ENCODE measurements at places on chromosomes 1 and 21. TPM values are rescaled to one million over a fixed set of nuclear protein-coding genes. Genes with fewer than 3 reads are reported as not detected.

DNA sequence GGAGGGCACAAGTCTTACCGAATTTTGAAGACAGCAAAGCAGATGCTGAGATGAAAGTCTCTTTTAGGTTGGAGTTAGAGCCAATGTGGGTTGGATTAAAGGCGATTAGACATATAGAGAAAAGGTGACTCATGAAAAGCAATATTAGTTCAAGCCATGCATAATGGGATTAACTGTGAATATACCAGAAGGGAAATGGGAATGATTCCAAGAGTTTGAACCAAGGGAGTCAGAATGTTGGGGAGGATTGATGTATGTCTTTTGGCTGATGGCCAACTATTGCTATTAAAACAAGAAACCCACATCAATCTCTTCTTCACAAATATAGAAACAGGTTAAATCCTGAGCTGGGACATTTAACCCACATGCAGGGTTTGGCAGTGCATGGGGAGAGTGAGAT lies 1.2 kb downstream of the HMGCS2 start:
- no peaks in the 10 kb centered on the region for H3K27me3 ChIP-seq
- peaks cover 2% of the 10 kb centered on the region for H3K36me3 ChIP-seq
- peak overlapping the region; percentile 28 for H3K27ac ChIP-seq
- no peak for DNase-seq

- DNase-seq = no peak
- no peak overlapping the region for H3K4me3 ChIP-seq
- H3K4me1 ChIP-seq = no peaks in the 10 kb centered on the region
Observed at GRCh38 chr1:51799372-51799771, 79.2 kb downstream of the NRDC start.

GRCh38 chr1:22074803-22075202 lies 22.3 kb downstream of the CDC42 start:
- H3K4me3 ChIP-seq = no peak overlapping the region
- peaks cover 52% of the 10 kb centered on the region for H3K4me1 ChIP-seq
- DNase-seq = no peak
- peak overlapping the region; percentile 91 for H3K27ac ChIP-seq
- peaks cover 23% of the 10 kb centered on the region for H3K36me3 ChIP-seq

GRCh38 chr1:229879746-229880145 lies 187.3 kb upstream of the GALNT2 start:
- DNase-seq = peak; percentile 14
- peaks cover 58% of the 10 kb centered on the region for H3K27me3 ChIP-seq
- H3K4me1 ChIP-seq = no peaks in the 10 kb centered on the region

DNA sequence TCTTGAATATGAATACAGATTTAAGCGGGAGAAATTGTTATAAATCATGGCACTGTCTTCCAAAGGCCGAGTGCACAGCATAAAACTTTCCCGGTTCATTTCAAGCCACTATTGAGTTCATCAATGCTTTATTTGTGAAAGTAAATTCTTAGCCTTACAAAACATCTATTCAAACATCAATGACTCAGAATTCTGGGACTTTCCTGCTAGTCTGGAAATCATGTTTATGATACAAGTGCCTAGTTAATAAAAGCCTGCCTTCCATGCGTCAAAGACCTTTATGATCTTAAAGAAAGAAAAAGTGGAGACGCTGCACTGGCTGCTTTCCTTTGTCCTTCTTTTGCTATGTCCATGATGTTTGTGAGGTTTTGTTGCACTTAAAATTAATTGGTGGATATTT lies 137.7 kb downstream of the SETD4 start:
- H3K36me3 ChIP-seq = no peaks in the 10 kb centered on the region
- no peak for DNase-seq
- peaks cover 23% of the 10 kb centered on the region for H3K27me3 ChIP-seq
- H3K4me3 ChIP-seq = no peak overlapping the region
- peaks cover 4% of the 10 kb centered on the region for H3K4me1 ChIP-seq
- no peak overlapping the region for H3K27ac ChIP-seq

DNA sequence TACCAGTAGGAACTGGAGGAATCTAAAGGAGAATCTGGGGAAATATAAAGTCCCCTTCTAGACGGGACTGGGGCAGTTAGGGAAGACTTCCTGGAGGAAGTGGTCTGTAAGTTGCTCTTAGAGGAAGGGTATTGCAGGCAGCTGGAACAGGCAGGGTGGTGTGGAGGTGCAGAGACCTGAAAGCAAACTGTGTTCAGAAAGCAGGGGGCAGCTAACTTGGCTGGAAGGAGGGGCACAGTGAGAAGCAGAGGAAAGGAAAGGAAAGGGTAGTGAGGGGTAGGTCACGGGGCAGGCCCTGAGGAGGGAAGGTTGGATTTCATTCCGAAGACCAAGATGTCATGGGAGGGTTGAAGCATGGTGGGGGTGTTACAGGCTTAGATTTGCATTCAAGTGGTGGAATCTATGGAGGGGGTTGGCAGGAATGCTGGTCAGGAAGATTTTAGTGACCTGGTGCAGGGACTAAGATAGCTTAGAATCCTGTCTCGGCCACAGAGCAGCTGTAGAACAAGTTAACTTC lies 240.7 kb downstream of the FOXD2 start:
- DNase-seq = no peak
- peaks cover 21% of the 10 kb centered on the region for H3K27me3 ChIP-seq
- peaks cover 47% of the 10 kb centered on the region for H3K4me1 ChIP-seq
- H3K4me3 ChIP-seq = no peak overlapping the region
- no peaks in the 10 kb centered on the region for H3K36me3 ChIP-seq
- H3K27ac ChIP-seq = peak overlapping the region; percentile 31

GRCh38 chr1:31926853-31927660 lies 11.1 kb downstream of the PTP4A2 start:
- no peaks in the 10 kb centered on the region for H3K36me3 ChIP-seq
- H3K4me3 ChIP-seq = no peak overlapping the region
- H3K27me3 ChIP-seq = no peaks in the 10 kb centered on the region
- DNase-seq = no peak
- peak overlapping the region; percentile 55 for H3K27ac ChIP-seq

DNA sequence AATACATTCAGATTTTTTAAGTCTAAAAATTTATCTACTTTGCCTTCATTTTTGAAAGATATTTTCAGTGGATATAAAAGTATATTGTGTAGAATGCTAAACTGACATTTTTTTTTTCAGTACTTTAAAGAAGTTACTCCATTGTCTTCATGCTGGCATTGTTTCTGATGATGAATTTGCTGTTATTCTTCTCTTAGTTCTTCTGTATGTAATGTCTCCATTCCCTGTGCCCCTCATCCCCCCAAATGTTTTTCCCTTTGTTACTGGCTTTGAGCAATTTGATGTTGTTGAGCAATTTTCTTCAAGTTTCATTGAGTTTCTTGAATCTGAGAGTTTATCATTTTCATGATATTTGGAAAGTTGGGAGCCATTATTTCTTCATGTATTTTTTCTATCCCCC lies 20.8 kb upstream of the VANGL1 start:
- H3K27ac ChIP-seq = no peak overlapping the region
- peaks cover 8% of the 10 kb centered on the region for H3K36me3 ChIP-seq
- no peak for DNase-seq
- H3K4me3 ChIP-seq = no peak overlapping the region
- peaks cover 1% of the 10 kb centered on the region for H3K27me3 ChIP-seq

DNA sequence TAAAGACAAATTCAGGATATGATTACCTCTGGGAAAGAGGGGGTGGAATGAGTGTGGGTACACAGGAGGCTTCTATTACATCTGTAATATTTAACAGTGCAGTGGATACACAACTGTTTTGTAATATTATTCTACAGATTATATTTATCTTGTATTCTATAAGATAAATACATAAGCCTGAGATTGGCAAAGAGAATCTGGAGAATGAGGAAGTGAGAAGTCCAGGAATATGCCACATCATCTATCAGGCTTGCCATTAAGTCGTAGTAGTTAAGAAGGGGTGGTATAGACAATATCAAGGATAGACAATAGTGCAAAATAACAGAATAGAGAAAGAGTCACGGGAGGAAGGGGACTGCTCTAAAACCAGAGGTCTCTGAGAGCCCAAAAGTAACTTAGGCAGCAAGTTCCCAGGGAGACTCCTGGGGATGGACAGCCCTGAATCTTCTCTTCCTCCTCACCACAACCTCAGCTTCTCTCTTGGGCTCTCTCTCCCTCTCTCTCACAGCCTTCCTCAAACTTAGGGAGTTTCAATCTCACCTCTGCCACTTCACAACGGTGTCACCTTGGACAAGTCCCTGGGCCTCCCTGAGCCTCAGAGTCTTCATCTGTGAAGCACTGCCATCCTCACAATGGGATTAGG lies 14.0 kb upstream of the PTAFR start:
- no peak overlapping the region for H3K4me3 ChIP-seq
- H3K27me3 ChIP-seq = no peaks in the 10 kb centered on the region
- DNase-seq = no peak
- no peaks in the 10 kb centered on the region for H3K36me3 ChIP-seq
- peaks cover 2% of the 10 kb centered on the region for H3K4me1 ChIP-seq

DNA sequence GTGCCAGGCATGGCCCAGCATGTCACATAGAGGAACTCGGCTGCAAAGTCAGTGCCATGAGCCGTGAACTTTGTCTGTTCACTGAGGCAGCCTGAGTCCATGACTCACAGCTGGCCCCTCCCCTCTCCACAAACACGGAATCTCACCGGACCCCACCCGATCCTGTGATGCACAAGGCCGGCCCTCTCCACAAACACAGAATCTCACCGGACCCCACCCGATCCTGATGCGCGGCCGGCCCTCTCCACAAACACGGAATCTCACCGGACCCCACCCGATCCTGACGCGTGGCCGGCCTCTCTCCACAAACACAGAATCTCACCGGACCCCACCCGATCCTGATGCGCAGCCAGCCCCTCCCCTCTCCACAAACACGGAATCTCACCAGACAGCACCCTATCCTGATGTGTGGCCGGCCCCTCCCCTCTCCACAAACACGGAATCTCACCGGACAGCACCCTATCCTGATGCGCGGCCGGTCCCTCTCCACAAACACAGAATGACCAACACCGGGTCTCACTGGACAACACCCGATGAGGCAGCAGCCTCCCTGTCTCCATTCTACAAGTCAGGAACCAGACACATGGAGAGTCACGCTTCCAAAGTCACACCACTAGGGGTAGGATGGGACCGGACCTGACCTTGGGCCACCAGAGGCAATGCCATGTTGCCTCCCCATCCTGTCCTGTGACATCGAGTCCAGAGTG lies 39.6 kb upstream of the GPR153 start:
- H3K4me3 ChIP-seq = no peak overlapping the region
- H3K36me3 ChIP-seq = no peaks in the 10 kb centered on the region
- H3K27me3 ChIP-seq = no peaks in the 10 kb centered on the region
- no peak for DNase-seq
- H3K27ac ChIP-seq = no peak overlapping the region

GRCh38 chr1:36816348-36816747 lies 218.0 kb downstream of the GRIK3 start:
- no peak overlapping the region for H3K4me3 ChIP-seq
- H3K27ac ChIP-seq = no peak overlapping the region
- no peaks in the 10 kb centered on the region for H3K36me3 ChIP-seq
- DNase-seq = no peak

GRCh38 chr1:243549108-243549507 lies 293.3 kb downstream of the SDCCAG8 start:
- no peak overlapping the region for H3K4me3 ChIP-seq
- no peak for DNase-seq
- no peaks in the 10 kb centered on the region for H3K27me3 ChIP-seq
- peaks cover 23% of the 10 kb centered on the region for H3K36me3 ChIP-seq
- no peaks in the 10 kb centered on the region for H3K4me1 ChIP-seq

GRCh38 chr1:156445789-156446263 lies 54.7 kb downstream of the MEF2D start:
- peak; percentile 62 for DNase-seq
- H3K27me3 ChIP-seq = peaks cover 51% of the 10 kb centered on the region
- no peak overlapping the region for H3K4me3 ChIP-seq
- no peaks in the 10 kb centered on the region for H3K36me3 ChIP-seq

- H3K4me3 ChIP-seq = no peak overlapping the region
- H3K27ac ChIP-seq = peak overlapping the region; percentile 16
- H3K4me1 ChIP-seq = peaks cover 6% of the 10 kb centered on the region
- DNase-seq = no peak
Observed at GRCh38 chr1:20811916-20812315, 24.8 kb upstream of the HP1BP3 start.

GRCh38 chr1:17857996-17858395 lies 102.9 kb downstream of the ACTL8 start:
- no peaks in the 10 kb centered on the region for H3K4me1 ChIP-seq
- no peak overlapping the region for H3K27ac ChIP-seq
- DNase-seq = no peak
- no peaks in the 10 kb centered on the region for H3K36me3 ChIP-seq

GRCh38 chr1:62428351-62428750 lies 8.5 kb upstream of the USP1 start:
- no peak overlapping the region for H3K27ac ChIP-seq
- H3K36me3 ChIP-seq = no peaks in the 10 kb centered on the region
- H3K4me3 ChIP-seq = no peak overlapping the region
- H3K4me1 ChIP-seq = peaks cover 5% of the 10 kb centered on the region

DNA sequence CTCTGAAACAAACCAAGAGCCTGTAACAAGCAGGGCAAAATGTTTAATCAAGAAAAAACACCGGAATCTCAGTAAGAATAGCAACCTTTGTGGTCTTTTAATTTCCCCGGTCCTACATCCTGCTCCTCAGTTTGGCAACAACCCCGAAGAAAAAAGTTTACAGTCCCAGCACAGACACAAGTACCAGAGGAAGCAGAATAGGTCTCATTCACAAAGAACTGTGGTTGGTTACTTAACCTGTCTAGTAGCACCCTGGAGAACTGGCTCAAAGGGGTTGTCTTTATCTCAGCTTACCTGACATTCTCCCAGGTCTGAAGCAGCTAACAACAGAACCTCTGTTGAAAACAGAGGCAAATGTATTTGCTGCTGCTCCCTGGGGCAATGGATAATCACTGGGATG lies 399.3 kb downstream of the AJAP1 start:
- H3K27me3 ChIP-seq = no peaks in the 10 kb centered on the region
- H3K36me3 ChIP-seq = no peaks in the 10 kb centered on the region
- no peak overlapping the region for H3K27ac ChIP-seq
- DNase-seq = no peak

DNA sequence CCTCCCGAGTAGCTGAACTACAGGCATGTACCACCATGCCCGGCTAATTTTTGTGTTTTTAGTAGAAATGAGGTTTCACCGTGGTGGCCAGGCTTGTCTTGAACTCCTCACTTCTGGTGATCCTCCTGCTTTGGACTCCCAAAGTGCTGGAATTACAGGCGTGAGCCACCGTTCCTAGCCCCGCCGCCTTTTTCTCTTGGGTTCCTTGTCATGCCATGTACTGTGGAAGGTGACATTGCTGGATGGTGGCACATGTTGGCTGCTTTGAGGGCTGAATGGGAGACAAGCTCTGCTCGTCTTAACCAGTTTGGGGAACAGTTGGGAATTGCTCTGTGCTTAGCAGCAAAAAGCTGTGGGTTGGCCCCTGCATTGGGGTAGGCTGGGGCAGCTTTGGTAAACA lies 22.7 kb downstream of the ACTL8 start:
- DNase-seq = no peak
- H3K4me3 ChIP-seq = no peak overlapping the region
- H3K4me1 ChIP-seq = peaks cover 3% of the 10 kb centered on the region
- no peaks in the 10 kb centered on the region for H3K36me3 ChIP-seq
- peaks cover 30% of the 10 kb centered on the region for H3K27me3 ChIP-seq
- H3K27ac ChIP-seq = no peak overlapping the region

GRCh38 chr1:36109041-36109679 lies 15.9 kb downstream of the COL8A2 start:
- DNase-seq = no peak
- peaks cover 13% of the 10 kb centered on the region for H3K4me1 ChIP-seq
- no peaks in the 10 kb centered on the region for H3K36me3 ChIP-seq
- peak overlapping the region; percentile 66 for H3K27ac ChIP-seq

Gene SPRR3
- total RNA-seq = not detected

Gene TCP10L
- total RNA-seq = 1.6 TPM

Gene PROK1
- total RNA-seq = 0.95 TPM

Gene EPB41
- 63.7 TPM for total RNA-seq

Gene TTC34
- 3.5 TPM for total RNA-seq

Gene KRTAP19-1
- not detected for total RNA-seq

Gene NKAIN1
- 9.4 TPM for total RNA-seq

Gene HRNR
- total RNA-seq = not detected

Gene GPA33
- total RNA-seq = 1.6 TPM

Gene PGD
- 167 TPM for total RNA-seq
